ENCODE measurements at places on chromosomes 4 and X.

- DNase-seq, result peak; percentile 24
Observed at GRCh38 chrX:110087485-110088356, 84.8 kb downstream of the TMEM164 start.

- DNase-seq, result no peak
Observed at GRCh38 chr4:110268352-110268751, 69.9 kb upstream of the ELOVL6 start.

DNA sequence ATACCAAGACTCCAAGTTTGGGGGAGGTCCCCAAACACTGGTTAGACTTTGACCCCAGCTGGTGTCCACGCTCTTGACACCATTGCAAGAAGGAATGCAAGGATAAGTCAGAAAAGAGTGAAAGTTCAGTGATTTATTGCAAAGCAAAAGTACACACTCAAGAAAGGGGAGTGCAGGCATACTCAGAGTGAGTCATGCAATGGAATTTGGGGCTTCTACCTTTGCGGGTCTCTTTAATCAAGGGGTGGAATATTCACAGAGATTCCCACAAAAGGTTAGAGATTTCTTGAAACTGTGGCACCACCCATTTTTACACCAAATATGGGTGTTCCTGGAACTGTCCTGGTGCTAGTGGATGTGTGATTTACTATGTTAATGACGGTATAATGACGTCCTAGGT is 5.2 kb upstream of the SMIM10L2A start:
- DNase-seq, result no peak

GRCh38 chrX:52078131-52078530 is 9.1 kb upstream of the MAGED4B start:
- DNase-seq, result no peak

DNA sequence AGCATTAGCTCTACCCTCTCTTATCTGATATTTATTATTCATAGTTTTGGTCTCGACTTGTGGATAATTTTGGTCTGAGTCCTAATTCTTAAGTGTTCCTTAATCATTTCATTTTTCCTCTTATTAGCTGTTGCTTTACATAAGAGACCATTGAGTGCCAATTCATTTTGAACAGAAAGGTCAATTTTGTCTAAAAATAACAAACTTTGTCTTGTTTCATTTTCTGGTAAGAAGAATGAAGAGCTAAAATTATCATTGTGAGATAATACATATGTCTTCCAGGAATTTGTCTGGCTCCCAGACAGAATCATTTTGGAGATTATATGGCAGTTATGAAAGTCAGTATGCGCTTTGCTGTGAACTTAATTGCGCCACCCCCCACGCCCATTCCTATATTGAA is 1471.8 kb downstream of the PCDH7 start:
- no peak for DNase-seq

GRCh38 chr4:123833171-123833643 is 436.6 kb downstream of the SPRY1 start:
- no peak for DNase-seq

- DNase-seq, result no peak
Observed at GRCh38 chrX:112789931-112790330, 50.7 kb downstream of the AMOT start.

DNA sequence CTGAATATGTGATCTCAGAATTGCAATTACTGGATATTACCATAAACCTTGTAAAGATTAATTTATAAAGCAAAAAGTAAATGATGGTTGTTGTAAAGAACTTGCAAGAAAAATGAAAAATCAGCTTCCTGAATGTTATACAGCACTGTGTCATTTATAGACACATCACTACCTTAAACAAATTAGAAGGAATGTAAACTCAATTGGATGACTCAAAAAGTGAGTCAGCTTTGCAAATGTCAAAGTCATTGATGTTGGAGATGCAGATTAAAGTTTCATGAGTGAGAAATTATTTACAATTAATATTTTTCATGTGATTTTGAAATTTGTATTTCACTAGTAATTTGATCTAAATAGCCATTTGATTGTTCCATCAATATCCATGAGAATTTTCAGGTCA is 193.2 kb downstream of the RAPGEF2 start:
- DNase-seq, result peak; percentile 56

DNA sequence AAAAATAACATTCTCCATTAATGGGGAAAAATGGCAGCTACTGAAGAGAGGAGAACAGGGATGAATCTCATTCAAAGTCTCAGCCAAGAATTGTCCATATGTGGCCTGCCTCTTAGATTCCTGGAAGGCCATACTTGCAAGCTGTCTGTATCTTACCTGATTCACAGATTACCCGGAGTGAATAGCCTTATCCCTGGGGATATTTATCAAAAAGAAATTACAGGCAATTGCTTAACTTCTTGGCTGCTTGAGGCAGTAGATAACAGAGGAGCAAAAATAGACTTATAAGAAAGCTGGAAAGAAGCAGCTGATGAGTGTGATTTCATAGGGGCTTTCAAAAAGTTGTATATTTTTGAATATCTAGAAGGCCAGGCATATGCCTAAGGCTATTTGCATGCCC is 68.8 kb upstream of the PPP1R2C start:
- no peak for DNase-seq

DNA sequence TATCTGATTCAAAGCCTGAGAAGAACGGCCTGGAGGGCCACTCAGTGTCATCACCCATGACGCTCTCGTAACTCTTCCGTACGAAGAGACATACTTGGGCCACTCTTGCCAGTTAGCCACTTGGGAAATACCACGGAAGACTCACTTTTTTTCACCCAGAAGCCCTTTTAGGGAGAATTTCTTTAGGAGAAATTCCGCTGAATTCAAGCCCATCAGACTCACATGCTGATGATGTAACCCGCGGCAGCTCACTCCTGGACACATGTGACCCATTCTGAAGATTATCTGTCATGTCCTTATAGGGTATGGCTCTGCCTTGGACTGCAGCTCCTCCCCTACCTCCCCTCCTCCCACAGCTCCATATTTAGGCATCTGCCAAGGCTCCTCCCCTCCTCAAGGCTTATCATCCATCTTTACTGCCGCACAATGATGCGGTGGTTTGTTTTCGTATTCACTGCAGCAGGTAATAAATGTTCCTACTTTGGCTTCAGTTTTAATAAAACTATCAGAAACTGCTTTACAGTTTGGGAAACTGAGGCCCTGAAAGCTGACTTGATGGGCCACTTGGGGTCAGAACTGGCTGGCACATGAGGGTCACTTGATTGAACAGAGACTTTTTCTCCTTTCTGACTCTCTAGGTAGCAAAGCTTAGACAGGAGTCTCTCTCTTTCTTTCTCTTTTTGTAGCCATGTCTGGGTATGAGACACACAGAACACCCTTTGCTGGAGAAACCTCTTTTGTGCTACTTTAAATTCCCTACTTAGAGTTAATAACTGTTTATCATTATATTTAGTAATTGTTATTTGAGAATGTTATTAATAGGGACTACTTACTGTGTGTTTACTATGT is 42.1 kb downstream of the RHOH start:
- DNase-seq, result no peak

DNA sequence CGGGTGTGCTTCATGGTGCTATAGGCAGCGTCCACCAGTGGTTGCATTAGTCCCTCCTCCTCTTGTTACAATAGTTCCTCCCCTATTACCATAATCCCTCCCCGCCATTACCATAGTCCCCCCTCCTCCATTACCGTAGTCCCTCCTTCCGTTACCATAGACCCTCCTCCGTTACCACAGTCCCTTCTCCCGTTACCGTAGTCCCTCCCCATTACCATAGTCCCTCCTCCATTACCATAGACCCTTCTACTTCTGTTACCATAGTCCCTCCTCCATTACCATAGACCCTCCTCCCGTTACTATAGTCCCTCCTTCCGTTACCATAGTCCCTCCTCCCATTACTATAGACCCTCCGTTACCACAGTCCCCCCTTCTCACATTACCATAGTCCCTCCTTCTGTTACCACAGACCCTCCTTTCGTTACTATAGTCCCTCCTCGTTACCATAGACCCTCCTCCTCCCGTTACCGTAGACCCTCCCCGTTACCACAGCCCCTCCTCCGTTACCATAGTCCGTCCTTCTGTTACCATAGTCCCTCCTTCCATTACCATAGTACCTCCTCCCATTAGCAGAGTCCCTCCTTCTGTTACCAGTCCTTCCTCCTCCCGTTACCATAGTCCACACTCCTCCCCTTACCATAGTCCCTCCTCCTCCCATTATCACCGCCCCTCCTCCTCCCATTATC is 129.6 kb downstream of the DHRSX start:
- DNase-seq, result no peak

- no peak for DNase-seq
Observed at GRCh38 chr4:100340512-100341485, 150.5 kb upstream of the DDIT4L start.

GRCh38 chr4:137361756-137362470 is 170.4 kb downstream of the PCDH18 start:
- DNase-seq, result no peak

GRCh38 chrX:33465137-33465536 is 253.8 kb upstream of the DMD start:
- no peak for DNase-seq

Measured in RKO (cell line).